ENCODE measurements at places on chromosomes 1 and 21. TPM values are rescaled to one million over a fixed set of nuclear protein-coding genes. Genes with fewer than 3 reads are reported as not detected.

Gene PLEKHN1
- not detected for total RNA-seq

Gene TSSK3
- not detected for total RNA-seq

Gene OR2L13
- not detected for total RNA-seq

Gene FCER1G
- total RNA-seq: not detected

Gene TINAGL1
- 9.1 TPM for total RNA-seq

Gene KCNJ6
- 0.09 TPM for total RNA-seq

Gene NBL1
- total RNA-seq: 103 TPM

Gene F13B
- not detected for total RNA-seq
